ENCODE measurements at places on chromosomes 13 and 19.

DNA sequence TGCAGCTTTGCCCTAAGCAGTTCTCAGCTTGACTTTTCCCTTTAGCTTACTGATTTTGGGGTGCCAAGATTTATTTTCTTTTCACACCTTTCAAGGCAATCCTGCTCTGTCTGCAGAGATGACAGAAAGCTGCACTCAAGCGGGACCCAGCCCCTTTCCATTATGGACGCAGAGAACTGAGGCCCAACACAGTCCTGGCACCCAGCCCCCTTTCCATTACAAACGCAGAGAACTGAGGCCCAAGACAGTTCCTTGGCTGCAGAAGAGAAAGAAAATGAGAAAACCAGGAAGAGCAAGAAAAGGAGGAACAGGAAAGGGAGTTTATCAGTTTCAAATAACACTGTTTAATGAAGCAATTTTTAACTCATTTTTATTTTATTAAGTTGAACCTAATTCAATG is 36.8 kb upstream of the ATP11A start:
- DNase-seq = no peak

- DNase-seq = no peak
Measured at GRCh38 chr19:40387155-40387554, 2.8 kb downstream of the HIPK4 start.

DNA sequence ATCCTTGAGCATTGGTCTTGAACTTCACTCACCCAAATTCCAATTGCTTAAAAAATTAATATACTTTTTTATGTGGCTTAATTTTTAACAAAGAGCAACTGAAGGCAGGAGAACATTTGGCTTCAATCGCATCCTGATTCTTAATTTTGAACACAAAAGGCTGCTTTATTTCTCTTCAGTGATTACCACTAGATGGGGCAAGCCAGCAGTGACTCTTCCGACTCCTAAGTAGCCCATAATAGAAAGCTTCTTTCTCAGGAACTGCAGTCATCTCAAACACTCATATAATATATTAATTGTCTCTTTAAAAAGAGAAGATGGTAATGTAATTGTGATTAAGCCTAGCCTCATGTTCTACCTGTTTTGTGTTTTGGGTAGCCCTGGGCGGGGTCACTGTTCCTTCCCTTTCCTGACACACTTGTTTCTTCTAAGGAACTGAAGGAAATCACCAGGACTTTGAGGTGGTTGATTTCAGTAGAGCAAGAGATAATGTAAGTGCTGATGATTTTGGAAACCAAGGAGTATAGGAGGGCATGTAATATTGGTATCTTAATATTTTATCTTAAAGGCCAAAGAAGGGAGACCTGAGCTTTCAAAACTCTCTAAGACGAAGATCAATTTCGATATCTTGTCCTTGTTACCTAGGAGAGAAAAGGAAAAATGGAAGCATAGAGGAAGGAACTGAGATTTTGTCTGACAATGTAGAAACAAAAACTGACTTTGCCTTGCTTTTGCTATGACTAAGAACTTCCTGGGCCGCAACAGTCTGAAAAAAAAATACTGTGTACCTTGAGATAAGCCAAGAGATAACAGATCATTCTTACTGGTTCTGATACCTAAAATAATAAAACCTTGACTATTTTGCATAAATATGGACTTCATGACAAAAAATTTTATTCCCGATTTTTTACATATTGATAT is 73.1 kb downstream of the TNFSF13B start:
- no peak for DNase-seq

GRCh38 chr13:35843272-35843671 is 287.9 kb downstream of the DCLK1 start:
- no peak for DNase-seq

DNA sequence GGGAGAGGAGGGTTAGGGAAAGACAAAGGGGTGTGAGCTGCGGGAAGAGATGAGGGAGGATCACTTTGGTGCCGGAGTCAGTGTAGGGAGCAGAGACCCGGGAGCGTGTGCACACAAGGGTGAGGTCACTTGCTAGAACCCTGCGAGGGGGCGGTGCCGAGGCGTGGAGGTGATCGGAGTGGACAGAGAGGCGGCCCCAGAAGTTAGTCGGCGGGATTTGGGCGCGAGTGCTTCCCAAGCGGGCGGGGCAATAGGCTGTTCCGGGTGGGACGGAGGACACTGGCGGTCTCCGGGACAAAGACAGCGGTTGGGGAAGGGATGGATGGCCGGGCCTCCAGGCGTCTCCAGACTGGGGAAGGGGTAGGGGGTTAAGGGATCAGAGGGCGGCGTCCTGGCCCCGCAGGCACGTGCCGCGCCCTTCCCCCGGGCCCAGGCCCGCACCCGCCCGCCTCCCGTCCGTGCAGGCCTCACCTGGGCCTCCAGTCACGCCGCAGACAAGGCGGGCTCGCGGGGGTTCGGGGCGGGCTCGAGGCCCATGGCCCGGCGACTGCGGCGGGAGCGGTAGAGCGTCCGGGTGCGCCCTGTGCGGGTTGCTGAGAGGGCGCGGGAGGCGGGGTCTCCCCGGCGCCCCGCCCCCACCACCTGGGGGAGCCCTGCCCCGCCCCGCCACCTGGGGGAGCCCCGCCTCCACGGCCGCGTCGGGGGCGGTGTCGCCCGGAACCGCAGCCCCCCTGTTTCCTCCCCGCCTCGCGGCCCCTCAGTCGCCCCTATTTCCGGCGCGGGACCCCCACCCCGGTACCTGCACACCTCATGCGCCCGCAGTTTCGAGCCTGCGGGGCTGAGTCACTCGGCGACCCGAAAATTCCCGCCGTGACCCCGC is at the start of gene LPAR2:
Gene LPAR2 (minus strand): TSS at position 600 of the 880 bp plus-strand sequence. CDS start 945 bp downstream, outside the sequence.
- peak; percentile 72 for DNase-seq

GRCh38 chr19:31671411-31672035 is 322.3 kb upstream of the TSHZ3 start:
- DNase-seq = no peak

DNA sequence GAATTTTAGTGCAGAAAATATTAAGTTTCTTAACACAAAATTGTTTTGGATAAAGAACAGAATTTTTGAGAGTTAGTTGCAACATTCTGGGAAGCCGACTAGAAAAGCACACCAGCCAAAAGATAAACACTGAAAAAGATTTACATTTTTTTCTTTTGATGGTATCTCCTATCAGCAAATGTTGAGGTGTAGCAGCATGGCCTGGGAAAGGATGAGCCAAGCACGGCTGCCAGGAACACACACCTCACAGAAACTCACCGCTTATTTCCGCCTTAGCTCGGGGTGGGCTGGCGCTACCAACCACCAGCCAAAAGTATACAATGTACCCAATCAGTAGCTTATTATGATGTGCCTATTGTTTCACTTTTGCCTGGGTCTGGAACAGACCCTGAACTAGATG is 134.7 kb downstream of the MIPEP start:
- no peak for DNase-seq

DNA sequence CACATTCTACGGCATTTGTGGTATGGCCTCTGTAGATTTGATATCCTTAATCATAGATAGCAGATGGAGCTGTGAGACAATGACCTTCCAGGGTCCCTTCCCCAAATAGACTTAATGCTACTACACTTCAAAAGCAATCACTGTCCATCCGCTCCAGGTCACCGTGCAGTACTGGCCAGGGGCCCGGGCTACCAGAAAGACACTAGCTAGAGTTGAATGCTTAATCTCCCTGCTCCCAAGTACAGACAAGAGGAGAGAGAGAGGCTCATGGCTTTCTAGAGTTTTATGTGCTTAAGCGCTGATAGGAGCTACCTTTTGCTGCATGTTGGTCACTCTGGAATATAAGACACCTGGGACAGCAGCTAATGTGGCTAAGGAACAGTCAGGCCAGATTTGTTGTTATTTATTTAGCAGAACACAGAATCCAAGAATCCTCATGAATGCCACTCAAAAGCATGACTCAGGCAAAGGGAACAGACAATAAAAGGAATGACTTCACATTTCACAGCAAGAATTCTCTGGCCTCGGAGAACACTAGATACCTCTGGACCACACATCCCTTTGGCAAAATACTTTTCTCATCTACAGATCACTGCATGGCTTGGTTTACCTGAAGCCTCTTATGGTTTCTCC is 165.0 kb downstream of the LACC1 start:
- no peak for DNase-seq

DNA sequence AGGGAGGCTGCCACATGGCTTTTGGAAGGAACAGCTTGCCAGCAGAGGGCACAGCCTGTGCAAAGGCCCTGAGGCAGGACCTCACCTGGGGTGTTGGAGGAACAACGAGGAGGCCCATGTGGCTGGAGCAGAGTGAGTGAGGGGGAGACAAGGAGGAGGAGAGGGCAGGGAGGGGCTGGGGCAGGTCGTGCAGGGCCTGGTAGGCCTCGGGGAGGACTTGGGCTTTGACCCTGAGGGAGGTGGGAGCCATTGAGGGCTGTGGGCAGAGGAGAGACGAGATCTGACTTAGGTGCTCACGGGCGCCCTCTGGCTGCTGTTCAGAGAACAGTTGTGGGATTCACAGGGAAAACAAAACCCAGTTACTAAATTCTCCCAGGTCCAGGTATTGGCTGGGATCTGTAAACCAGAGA is 25.2 kb downstream of the ZNRF4 start:
- DNase-seq = peak; percentile 12

DNA sequence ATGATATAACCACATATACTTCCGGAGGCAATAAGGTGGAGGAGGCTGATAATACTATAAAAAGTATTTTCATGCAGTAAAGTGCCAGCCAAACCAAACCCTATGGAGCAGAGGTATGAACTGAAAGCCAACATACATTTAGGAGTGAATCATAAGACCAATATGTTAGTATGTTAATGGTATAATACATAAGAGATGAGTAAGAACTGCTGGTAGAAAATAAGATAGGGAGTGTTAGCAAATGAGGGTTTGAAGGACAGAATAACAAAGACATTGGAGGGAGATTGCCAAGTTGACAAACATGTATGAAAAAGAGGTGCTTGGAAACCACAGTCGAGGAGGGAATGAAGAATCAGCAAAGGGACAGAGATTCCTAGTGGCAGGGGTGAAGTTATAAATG is 10.8 kb downstream of the ENOX1 start:
- no peak for DNase-seq

GRCh38 chr13:22061371-22061805 is 390.5 kb downstream of the FGF9 start:
- DNase-seq = peak; percentile 39

DNA sequence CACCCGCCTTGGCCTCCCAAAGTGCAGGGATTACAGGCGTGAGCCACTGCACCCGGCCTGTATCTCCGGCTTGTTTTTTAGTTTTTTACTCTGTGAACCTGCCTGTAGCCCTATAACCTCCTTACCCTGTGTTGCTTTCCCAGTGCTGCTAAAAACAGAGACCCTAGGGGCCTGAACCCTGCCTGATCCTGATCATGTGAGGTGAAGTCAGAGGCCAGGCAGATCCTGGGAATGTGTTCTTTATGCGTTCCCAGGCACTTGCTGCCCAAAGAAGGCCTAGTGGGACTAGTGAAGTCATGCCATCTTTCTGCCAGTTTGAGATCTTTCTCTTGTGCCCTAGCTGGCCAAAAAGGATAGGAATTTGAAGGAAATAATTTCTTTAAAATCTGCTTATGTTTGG is 4.6 kb downstream of the UBA2 start:
- DNase-seq = no peak

All from stimulated activated CD4-positive, alpha-beta T cell treated with anti-CD3 and anti-CD28 coated beads, Interleukin-1b, Interleukin-23, amount 100 ng/mL, for 4 hours (primary cell).